ENCODE measurements at places on chromosomes 7 and 10.

DNA sequence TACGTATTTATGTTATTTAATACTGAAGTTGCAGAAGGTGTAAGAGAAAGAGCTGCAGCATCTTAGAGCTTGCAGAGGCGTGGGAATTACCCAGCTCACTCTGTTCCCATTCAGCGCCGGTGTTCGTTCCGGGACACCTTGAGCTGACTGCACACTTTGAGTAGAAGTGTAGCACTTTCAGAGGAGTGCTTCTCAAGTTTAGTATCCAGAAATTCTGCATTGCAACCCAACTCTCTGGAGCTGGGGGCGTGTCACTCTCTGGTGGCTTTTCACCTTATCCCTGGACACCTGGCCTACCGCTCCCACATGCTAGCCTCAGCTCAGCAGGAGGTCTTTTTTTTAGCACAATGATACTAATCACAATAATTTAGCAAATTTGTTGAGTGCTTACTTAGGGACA, 66.4 kb upstream of the SHH start:
- no peak for DNase-seq

DNA sequence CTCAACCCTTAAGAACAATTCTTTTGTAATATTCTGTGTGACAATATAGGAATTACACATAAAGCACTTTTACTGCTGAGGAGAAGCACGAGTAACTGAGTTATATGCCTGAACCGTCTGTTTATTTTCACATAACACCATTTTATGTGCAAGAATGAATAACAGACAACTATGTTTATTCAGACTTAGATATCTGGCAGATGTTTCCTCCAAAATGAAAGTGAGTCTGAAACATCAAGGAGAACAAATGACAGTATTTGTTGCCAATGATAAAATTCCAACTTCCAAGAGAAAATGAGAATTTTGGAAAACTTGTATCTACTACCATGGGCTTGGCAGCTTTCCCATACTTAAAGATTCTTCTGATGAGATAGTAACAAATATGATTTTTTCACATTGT, 51.4 kb downstream of the DNMBP start:
- no peak for DNase-seq

- no peak for DNase-seq
These were observed 36.8 kb downstream of the COL28A1 start for GRCh38 chr7:7498856-7499255.

DNA sequence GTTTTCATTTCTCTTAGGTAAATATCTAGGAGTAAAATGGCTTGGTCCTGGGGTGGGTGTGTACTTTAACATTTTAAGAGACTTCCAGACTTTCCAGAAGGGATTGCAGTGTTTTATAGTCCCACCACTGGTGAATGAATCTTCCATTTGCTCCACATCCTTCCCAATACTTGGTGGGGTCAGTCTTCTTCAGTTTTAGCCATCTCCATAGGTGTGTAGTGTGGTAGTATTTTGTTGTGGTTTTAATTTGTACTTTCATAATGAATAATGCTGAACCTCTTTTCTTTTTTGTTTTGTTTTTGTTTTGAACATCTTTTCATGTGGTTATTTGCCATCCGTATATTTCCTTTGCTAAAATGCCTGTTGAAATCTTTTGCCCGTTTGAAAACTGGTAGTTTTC, 86.4 kb downstream of the ANKRD61 start:
- no peak for DNase-seq

DNA sequence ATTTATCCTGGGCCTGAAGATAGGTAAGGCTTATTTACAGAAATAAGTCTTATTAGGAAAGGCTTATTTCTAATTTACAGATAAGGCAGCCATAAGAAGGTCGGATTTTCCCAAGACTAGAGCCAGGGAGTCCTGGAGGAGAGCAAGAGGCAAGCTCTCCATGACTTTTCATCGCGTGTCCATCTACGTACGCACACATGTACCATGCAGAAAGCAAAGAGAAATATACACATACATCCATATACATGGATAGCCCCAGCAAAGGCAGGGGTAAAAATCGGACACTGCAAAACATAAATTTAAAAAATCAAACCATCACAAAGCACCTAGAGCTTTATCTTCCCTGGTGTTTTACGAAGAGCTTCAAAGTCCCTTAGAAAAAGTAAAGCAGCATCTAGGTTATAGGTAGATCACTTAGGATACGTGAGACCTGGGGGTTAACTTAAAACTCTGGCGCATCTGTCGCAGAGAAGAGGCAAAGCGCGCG, 25.8 kb upstream of the ZRANB1 start:
- DNase-seq = no peak

DNA sequence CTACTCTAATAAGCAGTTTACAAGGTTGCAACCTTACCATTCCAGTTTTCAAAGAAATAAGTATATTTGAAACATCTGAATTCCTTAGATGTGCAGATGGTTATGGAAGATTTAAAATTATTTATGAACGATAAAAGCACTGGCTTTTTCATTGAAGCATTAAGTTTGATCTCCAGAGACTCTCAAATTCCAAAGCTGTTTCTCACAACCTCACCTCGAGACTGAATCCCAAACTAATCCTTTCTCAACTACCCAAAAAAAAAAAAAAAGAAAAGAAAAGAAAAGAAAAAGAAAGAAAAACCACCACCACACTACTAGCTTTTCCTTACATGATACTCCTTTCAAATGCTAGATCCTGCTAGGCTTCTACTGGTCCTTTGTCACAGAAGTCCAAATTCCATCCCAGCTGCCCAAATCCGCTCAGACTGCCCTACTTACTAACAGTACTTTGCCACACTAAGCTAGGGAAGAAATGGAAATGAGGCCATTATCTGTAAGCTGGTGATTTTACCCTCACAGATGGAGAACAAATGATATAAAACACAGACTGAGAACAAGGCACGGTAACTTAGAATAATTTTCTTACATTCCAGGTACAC, 100.6 kb upstream of the CDK1 start:
- DNase-seq = no peak

- DNase-seq = no peak
These were observed 286.6 kb downstream of the SEMA3D start for GRCh38 chr7:84900215-84900614.

DNA sequence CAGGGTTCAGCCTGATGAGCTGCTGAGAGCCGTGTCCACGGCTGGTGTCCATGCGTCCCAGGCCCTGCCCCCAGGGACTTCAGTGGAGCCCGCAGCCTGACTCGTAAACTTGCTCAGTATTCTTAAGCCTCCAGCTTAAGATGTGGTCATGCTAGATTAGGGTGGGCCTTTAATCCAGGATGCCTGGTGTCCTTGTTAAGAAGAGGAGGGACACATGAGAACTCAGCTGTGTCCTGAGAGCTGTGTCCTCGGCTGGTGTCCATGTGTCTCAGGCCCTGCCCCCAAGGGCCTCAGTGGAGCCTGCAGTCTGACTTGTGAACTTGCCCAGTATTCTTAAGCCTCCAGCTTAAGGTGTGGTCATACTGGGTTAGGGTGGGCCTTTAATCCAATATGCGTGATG, 23.0 kb downstream of the DOCK1 start:
- DNase-seq = no peak
